Hematopoietic multipotent progenitor cell (in vitro differentiated cells): ENCODE measurements at places on chromosomes 3 and 15.

GRCh38 chr3:136714020-136714419 is 38.2 kb downstream of the STAG1 start:
- DNase-seq = no peak

DNA sequence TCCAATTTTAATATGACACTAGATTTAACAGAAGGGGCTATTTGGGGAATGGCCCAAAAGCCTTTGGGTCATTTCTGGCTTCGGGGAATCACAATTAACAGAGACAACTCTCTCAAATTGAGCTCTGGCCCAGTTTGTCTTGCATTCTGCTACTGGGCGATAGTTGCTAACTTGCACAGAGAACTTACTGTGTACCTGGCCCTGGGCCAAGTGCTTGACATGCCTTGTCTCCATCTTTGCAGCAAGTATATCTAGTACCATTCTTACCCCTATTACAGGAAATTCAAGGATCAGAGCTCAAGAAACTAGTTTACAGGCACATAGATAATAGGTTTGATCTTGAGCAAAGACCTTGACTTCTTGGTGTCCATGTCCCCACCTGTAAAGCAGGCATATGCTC is 175.7 kb downstream of the TMEM108 start:
- DNase-seq = no peak

GRCh38 chr3:161064413-161064812 is 40.7 kb downstream of the B3GALNT1 start:
- no peak for DNase-seq

- no peak for DNase-seq
Measured at GRCh38 chr3:168455814-168456213, 360.1 kb upstream of the GOLIM4 start.

DNA sequence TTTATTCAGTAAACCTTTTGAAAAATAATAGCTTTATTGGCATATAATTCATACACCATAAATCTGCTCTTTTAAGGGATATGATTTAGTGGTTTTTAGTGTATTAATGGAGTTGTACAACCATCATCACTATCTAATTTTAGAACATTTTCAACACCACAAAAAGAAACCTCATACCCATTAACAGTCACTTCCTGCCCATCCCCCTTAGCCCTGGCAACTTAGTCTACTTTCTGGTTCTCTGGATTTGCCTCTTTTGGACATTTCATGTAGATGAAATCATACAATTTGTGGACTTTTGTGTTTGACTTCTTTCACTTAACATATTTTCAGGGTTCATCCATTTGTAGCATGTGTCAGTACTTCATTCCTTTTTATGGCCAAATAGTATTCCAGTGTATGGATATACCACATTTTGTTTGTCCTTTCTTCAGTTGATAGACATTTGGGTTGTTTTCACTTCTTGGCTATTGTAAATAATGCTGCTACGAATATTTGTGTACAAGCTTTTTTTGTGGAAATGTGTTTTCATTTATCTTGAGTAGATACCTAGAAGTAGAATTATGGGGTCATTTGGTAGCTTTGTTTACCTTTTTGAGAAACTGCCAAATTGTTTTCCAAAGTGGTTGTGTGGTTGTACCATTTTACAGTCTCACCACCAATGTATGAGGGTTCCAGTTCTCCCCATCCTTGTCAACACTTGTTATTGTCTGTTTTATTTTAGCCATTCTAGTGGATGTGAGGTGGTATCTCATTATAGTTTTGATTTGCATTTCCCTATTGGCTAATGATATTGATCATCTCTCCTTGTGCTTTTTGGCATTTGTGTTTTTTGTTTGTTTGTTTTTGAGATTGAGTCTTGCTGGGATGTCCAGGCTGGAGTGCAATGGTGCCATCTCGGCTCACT is 45.8 kb downstream of the SMAD3 start:
- DNase-seq = no peak

- DNase-seq = no peak
Measured at GRCh38 chr15:91520850-91521249, 332.7 kb upstream of the SLCO3A1 start.

DNA sequence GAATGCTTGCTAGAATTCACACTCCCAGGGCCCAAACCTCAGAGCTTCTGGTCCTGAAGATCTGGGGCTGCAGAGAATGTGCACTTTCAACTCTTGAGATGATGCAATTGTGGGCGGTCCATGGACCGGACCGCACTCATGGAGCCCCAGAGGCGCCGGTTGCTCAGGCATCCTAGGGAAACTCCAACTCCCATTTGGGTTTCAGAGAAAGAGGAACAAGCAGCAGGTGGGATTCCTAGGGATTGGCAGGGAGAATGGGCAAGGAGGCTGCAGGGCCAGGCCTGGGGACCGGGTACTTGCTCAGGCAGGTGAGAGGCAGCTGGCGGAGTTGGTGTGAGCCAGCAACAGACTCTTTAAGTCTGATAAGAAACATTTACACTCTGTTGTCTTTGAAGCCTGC is 3.5 kb downstream of the NOX5 start:
- no peak for DNase-seq

GRCh38 chr15:92316586-92317295 is 76.9 kb upstream of the ST8SIA2 start:
- no peak for DNase-seq

- DNase-seq = no peak
Measured at GRCh38 chr3:132605374-132605792, 8.3 kb downstream of the ACKR4 start.

GRCh38 chr3:193573403-193574191 is 18.9 kb upstream of the ATP13A4 start:
- DNase-seq = no peak

GRCh38 chr3:188152660-188153436 is 1.1 kb upstream of the LPP start:
- no peak for DNase-seq

DNA sequence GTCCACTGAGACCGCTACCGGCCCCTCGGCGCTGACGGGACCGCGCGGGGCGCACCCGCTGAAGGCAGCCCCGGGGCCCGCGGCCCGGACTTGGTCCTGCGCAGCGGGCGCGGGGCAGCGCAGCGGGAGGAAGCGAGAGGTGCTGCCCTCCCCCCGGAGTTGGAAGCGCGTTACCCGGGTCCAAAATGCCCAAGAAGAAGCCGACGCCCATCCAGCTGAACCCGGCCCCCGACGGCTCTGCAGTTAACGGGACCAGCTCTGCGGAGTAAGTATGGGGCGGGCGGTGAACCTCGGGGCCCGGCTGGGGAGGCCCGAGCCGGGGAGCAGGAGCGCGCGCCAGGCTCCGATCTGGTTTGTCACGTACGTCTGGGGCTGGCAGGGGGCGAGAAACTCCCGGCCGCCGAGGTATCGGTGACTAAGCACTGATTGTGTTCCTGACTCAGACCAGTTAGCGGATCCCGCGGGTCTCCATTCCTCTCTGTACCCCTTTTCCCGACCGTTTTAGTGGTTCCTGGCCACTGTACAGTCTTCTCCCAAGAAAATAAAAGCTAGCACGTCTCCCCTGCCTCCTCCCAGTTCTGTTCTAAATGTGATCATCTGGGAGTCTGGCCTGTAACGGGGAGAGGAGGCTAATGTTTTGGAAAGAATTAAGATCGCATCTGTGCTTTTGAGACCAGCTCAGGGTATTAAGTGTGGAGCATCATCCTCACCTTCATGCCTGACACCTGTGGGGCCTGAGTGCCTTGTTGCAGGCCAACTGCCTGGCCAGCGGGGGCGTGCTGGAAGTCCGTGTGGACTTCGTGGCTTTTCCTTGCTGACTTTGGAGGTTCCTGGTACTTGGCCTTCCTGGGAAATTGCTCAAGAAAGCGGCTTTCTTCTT is 691 bp downstream of the MAP2K1 start:
- peak; percentile 29 for DNase-seq

- DNase-seq = peak; percentile 88
Measured at GRCh38 chr15:33226559-33227181, 32.2 kb upstream of the FMN1 start.

DNA sequence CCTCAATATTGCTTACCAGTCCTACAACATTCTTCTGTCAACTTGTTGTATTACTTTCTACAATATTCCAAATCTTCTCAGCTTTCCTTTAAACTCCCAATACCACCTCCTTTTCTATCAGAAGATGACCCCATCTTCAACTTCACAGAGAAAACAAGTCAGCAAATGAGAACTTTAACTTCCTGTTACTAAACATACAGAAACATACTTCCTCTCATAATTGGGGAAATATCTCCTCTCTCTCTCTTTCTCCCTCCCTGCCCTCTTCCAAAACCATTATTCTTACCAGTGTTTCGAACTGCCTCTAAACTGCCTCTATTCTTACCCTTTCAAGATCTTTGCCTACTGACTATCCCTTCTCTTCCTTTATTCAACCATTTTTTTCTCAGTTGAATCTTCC is 1.8 kb upstream of the SNAP23 start:
- no peak for DNase-seq

GRCh38 chr15:55758580-55758986 is 15.6 kb upstream of the PRTG start:
- DNase-seq = no peak

- no peak for DNase-seq
Measured at GRCh38 chr15:79282371-79283251, at the start of gene ANKRD34C. Gene ANKRD34C, plus strand, starts transcription at chr15:79282722. Its CDS starts 10,563 bp downstream, at chr15:79293285.

GRCh38 chr15:28002136-28002861 is 96.8 kb downstream of the OCA2 start:
- no peak for DNase-seq

GRCh38 chr3:30962084-30962483 is 67.6 kb upstream of the GADL1 start:
- no peak for DNase-seq

- no peak for DNase-seq
Measured at GRCh38 chr3:103494512-103494911, 1059.7 kb downstream of the ZPLD1 start.

DNA sequence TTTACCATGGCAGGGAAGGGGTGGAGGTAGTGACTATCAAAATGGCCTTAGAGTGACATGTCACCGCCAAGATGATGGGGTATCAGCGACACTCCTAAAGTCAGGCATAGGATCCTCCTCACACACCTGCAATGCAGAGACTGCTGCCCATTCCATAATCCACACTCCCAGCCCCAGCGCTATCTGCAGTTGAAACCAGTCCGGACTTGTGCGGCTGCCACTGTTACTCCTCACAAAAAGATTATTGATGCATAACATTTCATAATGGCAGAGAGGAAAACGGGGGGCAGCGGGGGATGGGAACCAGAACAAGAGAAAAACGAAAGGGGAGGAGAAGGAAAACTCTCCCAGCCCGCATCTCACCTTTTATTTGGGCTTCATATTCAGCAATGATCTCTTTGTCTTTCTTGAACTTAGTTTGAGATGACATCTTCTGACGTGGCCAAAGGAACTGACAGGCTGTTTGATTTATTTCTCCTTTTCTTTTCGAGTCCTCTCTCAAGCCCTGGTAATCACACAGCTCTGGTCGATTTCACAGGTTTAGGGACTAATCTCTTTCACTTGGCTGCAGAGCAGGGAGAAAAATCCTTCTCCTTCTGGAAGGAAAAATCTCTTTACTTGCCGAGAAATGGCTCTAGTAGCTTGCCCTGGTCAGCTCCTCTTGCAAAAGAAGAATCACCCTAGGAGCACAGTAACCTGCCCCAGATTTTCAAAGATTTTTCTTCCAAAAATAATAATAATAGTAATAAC is 749 bp downstream of the SRGAP3 start:
- peak; percentile 11 for DNase-seq

DNA sequence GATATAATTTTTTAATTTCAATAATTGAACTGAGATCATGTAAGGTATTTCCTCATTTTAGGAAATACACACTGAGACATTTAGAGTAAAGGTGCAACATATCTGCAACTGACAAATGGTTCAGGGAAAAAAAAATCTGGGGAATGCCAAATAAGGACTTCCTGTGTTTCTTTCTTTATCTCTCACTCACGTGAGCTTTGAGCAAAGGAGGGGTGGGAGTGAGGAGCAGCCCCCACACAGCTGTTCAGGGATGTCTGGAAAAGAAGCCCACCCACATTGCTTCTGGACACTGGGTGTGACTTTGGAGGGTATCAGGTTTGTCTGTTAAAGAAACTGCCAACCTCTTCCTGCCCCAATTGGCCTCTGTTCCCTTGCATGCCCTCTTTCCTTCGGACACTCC is 5.6 kb upstream of the TP63 start:
- DNase-seq = no peak

DNA sequence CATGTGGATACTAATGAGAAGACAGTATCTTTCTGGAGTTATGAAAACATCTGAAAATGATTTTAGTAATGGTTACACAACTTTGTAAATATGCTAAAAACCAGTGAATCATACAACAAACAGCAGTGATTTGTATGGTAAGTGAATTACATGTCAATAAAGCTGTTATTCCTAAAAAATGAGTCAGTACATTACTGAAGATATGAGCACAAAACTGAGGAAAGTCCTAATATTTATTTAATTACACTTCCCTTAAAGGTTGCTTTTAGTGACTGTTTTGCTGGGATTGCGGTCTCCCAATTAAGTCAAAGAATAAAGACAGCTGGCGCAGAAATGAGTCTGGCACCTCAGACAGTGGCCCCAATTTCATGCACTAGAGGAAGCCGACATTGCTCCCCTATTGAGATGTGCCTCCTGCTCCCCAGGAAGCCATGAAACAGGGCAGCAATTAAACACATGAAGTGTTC is 50.9 kb upstream of the FSIP1 start:
- DNase-seq = no peak

GRCh38 chr15:88141269-88141889 is 115.2 kb downstream of the NTRK3 start:
- no peak for DNase-seq

GRCh38 chr3:51937611-51938450 is 3.9 kb downstream of the RRP9 start:
- DNase-seq = no peak

- no peak for DNase-seq
Measured at GRCh38 chr15:40650479-40650878, 44.5 kb upstream of the RAD51 start.

- no peak for DNase-seq
Measured at GRCh38 chr3:14289590-14290461, 111.2 kb downstream of the LSM3 start.

GRCh38 chr3:119555309-119555735 is 4.1 kb downstream of the CD80 start:
- no peak for DNase-seq

DNA sequence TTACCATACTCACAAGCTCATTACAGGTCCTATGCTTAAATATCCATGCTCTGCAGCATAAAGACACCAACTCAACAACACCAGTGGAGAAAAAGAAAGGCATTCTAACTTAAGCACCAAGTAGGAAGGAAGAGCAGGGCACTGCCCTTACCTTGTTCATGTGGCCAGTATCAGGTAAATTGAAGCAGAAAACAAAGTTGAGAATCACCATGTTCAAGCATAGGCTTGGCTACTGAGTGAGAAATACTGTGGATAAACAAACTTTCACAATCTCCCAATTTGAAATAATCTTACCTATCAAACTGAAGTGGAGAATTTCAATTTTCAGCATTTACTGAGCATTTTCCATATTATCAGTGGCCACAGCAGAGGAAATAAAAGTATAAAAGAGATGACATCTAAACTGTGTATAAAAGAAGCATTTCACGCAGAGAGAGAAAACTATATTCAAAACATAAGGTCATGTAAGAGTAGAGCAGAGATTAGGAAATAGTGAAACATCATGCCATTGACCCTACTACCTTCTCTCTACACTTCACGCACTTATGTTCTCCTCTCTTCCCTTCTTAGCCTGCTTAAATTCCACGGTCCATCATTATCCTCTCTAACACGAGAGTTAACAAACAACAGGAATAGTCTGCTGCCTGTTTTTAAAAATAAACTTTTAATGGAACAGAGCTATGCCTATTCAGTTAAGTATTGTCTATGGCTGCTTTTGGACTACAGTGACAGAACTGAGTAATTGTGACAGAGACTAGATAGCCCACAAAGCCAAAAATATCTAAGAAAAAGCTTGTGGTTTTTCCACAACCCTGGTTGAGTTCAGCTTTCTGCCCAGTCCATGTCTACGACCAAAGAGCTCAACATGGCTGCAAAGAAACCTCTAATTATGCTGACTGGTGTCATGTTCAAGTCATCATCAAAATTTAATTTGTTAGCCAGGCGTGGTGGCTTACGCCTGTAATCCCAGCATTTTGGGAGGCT is 142.5 kb downstream of the NR1I2 start:
- DNase-seq = no peak
